ENCODE measurements at places on chromosomes 3 and 15.
A peak's percentile ranks its signal among the peaks of the same experiment; 100 is the strongest.

DNA sequence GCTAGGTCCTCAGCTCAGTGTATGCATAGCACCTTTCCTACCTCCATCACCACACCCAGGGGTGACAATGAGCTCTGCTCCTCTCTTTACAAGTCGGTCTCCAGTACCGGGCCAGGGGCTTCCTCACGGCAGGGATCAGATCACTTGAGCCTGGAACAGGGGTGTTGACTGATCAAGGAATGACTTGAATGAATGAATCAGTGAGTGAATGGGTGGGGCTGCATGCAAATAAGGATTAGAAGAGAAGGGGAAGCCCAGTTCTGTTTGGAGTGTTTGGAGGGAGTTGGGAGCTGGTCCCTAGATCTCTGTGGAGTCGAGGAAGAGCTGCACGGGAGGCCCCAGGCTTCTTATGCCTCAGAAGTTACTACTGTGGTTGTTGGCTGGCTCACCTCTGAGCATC, 87.0 kb downstream of the TMEM266 start:
- no peak for DNase-seq

DNA sequence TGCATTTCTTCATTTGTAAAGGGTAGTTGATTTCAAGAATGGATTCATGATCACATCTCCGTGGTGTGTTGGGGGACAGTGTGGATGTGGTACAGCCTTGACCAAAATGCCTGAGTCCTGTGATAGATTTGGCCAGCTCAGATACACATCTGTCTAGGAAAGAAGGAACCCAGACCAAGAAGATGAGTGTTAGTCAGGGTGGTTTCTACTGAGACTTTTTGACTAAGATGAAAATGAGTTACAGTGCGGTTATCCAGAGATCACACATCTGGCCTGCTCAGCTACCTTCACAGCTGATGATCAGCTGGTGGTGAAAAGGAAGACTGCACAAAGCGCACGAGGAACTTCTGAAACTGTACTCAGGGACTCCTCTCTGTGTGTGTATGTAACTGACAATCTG, 68.0 kb downstream of the FNDC3B start:
- no peak for DNase-seq

- DNase-seq = no peak
Observed at GRCh38 chr3:146072061-146072460, 88.9 kb downstream of the PLOD2 start.

DNA sequence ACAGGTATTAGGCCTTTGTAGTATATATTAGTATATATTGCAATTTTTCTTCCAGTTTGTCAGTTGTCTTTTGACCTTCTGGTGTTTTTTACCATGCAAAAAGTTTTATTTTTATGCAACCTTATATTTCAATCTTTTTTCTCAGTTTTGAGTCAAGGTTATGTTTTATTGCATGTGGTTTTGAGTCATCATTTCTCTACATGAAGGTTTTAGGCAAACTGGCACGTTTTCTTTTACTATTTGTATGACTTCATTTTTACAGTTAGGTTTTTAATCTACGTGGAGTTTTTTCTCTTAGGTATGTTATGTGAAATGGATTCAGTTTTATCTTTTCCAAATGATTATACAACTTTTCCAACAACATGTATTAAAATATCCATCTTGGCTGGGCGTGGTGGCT, 36.8 kb upstream of the TCAIM start:
- no peak for DNase-seq

- no peak for DNase-seq
Observed at GRCh38 chr3:72601060-72601459, 247.2 kb downstream of the SHQ1 start.

DNA sequence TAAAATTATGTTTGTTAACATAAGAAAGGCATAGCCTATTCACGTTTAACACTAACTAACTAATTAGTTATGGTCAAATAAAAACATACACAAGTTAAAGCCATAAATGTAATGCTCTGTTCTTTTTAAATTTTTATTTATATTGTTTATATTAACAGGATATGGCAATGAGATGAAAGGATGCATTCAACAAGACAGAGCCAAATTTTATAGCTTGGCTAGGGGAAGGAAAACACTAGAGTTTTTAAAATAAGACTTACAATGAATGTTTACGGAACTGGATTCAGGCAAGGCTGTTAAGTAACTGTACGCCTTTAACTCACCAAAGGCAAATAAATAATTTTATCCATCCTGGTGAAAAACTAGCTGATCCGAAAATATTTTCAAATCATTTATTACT, 86.4 kb downstream of the ZPLD1 start:
- DNase-seq = no peak

DNA sequence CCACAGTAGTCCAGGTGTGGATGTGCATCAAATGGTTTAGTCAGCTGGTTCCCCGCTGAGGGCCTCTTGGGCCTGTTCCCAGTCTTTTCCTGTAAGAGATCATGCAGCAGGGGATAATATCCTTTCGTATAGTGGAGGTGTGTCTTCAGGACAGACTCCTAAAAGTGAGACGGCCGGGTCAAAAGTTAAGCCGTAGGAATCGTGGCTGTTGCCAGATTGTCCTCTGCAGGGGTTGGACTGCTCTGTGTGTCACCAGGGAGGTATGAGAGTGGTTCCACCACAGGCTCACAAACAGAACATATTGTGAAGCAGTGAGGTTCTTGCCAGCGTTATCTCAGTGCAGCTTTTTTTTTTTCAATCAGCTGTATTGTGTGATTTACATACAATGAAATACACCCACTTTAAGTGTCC, 95.0 kb downstream of the VGLL4 start:
- DNase-seq = peak; percentile 10

GRCh38 chr3:12229896-12230295, 59.0 kb upstream of the PPARG start:
- no peak for DNase-seq

GRCh38 chr15:92117261-92117731, 263.8 kb downstream of the SLCO3A1 start:
- DNase-seq = no peak

GRCh38 chr15:71103102-71103676, 12.1 kb upstream of the THSD4 start:
- DNase-seq = no peak

DNA sequence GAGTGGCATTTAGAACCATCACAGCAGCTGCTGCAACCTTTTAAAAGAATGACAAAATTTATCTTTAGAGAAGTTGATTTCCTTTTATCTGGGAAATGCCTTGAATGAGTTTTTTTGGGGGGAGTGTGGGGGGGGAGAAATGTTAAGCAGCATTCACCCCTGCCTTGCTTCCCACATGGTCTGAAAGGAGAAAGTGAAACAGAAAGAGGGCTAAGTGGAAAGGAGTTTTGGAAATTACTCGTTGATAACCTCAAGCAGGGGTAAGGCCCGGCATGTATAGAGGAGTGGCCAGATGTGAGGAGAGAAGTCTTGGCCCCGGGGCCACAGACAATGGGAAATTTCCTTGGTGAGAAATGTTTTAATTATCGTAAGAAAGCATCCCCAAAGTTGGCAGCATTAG, 23.5 kb downstream of the B3GALNT1 start:
- no peak for DNase-seq

GRCh38 chr3:140470962-140471361, 206.9 kb upstream of the TRIM42 start:
- DNase-seq = no peak

GRCh38 chr3:154759966-154760365, 320.2 kb upstream of the MME start:
- DNase-seq = no peak

GRCh38 chr3:31974471-31974870, 6.6 kb downstream of the OSBPL10 start:
- DNase-seq = no peak

DNA sequence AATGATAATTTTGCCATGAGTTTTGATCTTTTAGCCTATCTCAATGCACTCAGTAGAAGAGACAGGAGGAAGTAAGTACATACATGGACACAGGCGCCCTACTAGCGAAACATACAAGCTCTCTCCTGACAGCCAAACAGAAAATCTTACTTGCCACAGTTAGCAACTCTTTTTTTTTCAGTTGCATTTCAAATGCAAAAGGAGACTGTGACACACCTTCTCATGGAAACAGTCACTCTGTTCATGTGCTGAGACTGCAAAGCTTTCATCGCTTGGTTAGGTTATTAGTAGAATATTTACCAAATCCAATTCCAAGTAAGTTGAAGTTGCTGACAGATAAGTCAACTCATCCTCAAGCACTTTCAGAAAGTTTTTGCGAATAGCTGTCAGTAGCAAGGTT, 223.3 kb downstream of the FOXP1 start:
- no peak for DNase-seq

DNA sequence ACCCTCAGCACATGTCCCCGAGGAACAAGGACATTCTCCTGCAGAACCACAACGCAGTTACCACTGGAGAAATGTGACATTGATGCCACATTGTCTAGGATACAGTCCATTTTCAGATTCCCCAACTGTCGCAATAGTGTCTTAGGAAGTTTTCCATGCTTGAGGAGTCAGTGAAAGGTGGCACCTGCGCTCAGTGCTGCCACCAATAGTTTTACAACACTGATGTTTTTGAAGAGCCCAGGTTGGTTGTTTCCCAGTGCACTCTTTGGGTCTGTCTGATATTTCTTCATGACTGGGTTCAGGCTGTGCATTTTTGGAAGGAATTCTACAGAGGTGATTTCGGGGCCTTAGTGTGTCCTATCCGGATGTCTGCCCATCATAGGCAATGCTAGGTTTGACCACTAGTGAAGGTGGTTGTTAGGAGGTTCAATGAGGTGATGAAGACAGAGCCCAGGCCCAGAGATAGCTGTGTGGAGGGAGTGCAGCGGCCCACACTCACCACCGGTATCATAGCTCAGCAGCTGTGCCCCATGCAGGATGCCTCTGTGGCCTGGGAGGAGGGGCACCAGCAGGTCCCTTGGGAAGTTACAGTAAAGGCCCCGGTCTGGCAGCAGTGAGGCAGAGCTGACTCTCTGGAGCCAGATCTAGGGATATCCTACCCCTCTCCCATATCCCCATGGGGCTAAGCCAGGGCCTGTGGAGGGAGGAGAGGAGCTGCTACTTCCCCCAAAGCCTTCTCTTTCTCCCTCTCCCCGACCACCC, 96.6 kb downstream of the DNAJB8 start:
- no peak for DNase-seq

- no peak for DNase-seq
Observed at GRCh38 chr3:8424281-8424680, 77.3 kb upstream of the LMCD1 start.

DNA sequence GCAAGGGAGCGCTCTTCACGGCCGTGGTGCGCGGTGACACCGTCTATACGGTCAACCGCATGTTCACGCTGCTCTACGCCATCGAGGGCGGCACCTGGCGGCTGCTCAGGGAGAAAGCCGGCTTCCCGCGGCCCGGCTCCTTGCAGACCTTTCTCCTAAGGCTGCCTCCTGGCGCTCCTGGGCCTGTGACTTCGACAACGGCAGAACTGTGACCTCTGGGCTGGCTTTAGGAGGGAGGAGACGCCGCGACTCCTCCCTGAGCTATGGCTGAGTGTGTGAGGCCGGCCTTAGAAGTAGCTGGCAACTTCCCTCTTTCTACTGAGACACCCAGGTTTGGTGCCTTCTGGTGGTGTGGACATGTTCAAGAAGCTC, 1.4 kb downstream of the KBTBD13 start:
- peak; percentile 27 for DNase-seq

GRCh38 chr3:171383206-171384018, 76.8 kb downstream of the TNIK start:
- DNase-seq = no peak

DNA sequence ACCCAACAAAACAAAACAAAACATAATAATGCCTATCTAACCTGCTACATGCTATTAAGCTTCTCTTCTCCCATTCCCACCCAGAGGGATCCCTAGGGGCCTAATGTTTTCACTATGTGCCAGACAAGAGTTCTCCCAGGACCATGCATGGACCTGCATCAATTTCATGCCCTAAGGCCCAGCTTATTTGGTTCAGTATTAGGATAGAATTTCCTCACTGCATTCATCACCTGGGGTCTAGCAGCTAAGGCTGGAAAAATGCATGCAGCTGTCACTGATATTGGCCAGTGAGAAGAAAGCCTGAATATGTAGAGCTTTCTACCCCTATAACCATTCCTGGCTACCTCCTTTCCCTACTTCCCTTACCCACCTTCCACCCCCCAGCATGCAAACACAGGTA, 2.0 kb upstream of the HCLS1 start:
- DNase-seq = no peak

- no peak for DNase-seq
Observed at GRCh38 chr3:117011687-117012250, 302.2 kb downstream of the TUSC7 start.

DNA sequence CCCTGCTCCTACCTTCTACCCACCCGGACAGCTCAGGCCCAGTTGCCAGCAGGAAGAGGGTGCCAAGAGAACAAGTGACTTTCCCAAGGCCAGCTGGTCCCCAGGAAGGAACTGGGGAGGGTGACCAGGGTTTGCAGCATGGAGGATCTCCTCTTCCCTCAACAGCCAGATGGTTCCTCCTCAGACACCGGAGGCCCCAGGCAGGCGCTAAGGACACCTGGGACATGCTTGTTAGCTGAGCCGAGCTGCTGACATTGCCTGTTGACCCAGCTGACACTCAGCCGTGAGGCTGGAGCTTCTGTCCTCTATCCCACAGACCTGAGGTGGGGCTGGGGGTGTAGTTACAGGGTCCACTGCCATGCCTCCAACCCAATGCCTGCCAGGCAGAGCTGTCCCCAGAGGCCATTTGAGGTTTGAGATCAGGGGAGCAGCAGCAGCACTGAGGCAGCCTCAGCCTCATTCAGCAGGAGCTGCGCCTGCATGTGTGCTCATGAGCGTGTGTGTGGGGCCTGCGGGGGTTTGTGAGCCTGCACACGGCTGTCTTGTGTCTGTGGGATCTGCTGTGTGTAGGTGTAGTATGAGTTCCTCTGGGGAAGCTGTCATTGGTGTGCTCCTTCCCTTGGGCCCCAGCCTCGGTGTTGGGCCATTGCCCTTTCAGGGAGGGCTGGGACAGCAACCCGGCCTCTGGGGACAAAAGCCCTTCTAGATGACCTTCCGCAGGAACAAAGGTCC, 7.1 kb downstream of the CPLX3 start:
- DNase-seq = no peak

GRCh38 chr3:179046497-179047353, 24.9 kb downstream of the ZMAT3 start:
- DNase-seq = no peak

DNA sequence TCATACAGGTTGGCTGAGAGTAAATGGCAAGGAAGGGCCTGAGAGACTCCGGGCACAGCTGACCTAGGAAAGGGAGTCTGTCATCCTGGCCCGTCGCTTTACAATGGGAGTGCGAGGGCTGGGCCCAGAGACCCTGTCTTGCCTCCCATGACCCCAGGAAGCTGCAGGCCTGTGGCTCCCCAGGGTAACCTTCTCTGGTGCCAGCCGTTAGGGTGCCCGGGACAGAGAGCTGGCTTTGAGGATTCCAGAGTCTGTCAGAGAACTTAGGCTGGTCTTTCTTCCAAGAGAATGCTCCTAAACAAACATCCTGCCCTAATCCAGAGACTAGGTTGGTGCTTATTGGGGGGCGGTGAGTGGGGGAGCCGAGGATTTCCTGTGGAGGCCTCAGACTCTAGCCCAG, 18.5 kb downstream of the ZNF710 start:
- DNase-seq = peak; percentile 43

GRCh38 chr15:68416158-68416535, 15.8 kb downstream of the ITGA11 start:
- no peak for DNase-seq

- no peak for DNase-seq
Observed at GRCh38 chr15:90217671-90218394, 15.9 kb downstream of the CIB1 start.
